Right cardiac atrium (tissue), 5 donors: ENCODE measurements at places on chromosomes 12 and 14. TPM values are rescaled to one million over a fixed set of nuclear protein-coding genes. Genes with fewer than 3 reads are reported as not detected.

SERPINA12 gene
- not detected for total RNA-seq

GPRC5D gene
- total RNA-seq: not detected

HHIPL1 gene
- total RNA-seq: 3.0 TPM

GPR137C gene
- 1.4 TPM for total RNA-seq

MYBPC1 gene
- total RNA-seq: 24.9 TPM

PLEKHG7 gene
- total RNA-seq: not detected

ASCL1 gene
- total RNA-seq: not detected

SDR9C7 gene
- not detected for total RNA-seq

PELI2 gene
- 6.8 TPM for total RNA-seq

ABCB9 gene
- total RNA-seq: 7.0 TPM

CLEC4D gene
- total RNA-seq: not detected

LBHD2 gene
- not detected for total RNA-seq

TOMM20L gene
- total RNA-seq: not detected

FAM222A gene
- 16.4 TPM for total RNA-seq

SLCO1B3 gene
- not detected for total RNA-seq

RIMBP2 gene
- 0.28 TPM for total RNA-seq

FGF23 gene
- 0.25 TPM for total RNA-seq

NR2C1 gene
- total RNA-seq: 32.9 TPM

NDRG2 gene
- total RNA-seq: 368 TPM

GLIPR1L2 gene
- 2.7 TPM for total RNA-seq

ATL1 gene
- total RNA-seq: 2.3 TPM

FZD10 gene
- 0.06 TPM for total RNA-seq

CFAP54 gene
- 0.29 TPM for total RNA-seq

SLC38A4 gene
- 2.0 TPM for total RNA-seq

TTC9 gene
- 2.1 TPM for total RNA-seq

GPR84 gene
- total RNA-seq: 0.40 TPM

CISTR gene
- 5.9 TPM for total RNA-seq

LYSET gene
- 20.4 TPM for total RNA-seq

LRP1-AS gene
- not detected for total RNA-seq

CDCA3 gene
- 1.2 TPM for total RNA-seq

LIN52 gene
- total RNA-seq: 7.7 TPM

MYF6 gene
- not detected for total RNA-seq

DCAF4 gene
- total RNA-seq: 7.3 TPM

PTPN21 gene
- 49.4 TPM for total RNA-seq

SMIM41 gene
- total RNA-seq: 0.95 TPM

MIPOL1 gene
- 10.6 TPM for total RNA-seq

NINJ2 gene
- total RNA-seq: 7.4 TPM

TMTC1 gene
- total RNA-seq: 54.6 TPM

LUM gene
- 269 TPM for total RNA-seq

SELPLG gene
- total RNA-seq: 6.2 TPM

PGAM5 gene
- total RNA-seq: 23.2 TPM

AQP2 gene
- total RNA-seq: 0.60 TPM

SYCP3 gene
- 0.18 TPM for total RNA-seq

HOXC10 gene
- not detected for total RNA-seq

LAG3 gene
- 0.49 TPM for total RNA-seq

KLHDC1 gene
- 13.5 TPM for total RNA-seq

SLC17A8 gene
- total RNA-seq: 0.09 TPM

RNU6-7 gene
- not detected for total RNA-seq

HNF1A gene
- total RNA-seq: not detected

OR4K13 gene
- total RNA-seq: not detected

FGF6 gene
- total RNA-seq: not detected

RASSF9 gene
- 3.4 TPM for total RNA-seq

CLSTN3 gene
- 10.7 TPM for total RNA-seq

LTB4R2 gene
- total RNA-seq: 2.1 TPM
